GM23248 (cell line): ENCODE measurements at places on chromosomes 1 and 21.

DNA sequence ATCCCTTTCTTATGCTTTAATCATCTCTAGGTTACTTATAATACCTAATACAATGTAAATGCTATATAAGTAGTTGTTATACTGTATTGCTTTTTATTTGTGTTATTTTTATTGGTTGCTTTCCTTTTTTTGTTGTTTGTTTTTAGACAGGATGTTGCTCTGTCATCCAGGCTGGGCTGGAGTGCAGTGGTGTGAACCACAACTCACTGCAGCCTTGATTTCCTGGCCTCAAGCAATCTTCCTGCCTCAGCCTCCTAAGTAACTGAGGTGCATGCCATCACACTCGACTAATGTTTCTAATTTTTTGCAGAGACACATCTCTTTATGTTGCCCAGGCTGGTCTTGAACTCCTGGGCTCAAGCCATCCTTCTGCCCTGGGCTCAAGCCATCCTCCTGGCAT is 26.9 kb downstream of the KRTAP19-8 start:
- no peak for DNase-seq

DNA sequence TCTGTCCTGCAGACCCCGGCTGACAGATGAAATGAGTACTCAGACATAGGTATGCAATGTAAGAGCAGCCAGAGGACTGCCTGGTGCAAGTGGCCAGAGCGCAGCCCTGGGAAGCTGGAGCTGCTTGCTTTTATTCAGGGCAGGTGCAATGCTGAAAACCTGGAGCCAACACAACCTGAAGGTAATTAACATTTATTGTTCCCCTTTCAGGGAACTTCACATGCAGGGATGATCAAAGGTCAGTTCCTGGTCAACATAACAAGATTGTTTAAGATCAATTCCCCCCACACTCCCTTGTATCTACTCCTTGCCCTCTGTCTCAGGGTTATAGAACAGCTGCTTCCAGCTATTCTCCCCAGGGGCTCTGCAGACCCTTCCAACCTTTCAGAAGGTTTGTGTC is 48.7 kb upstream of the PRELP start:
- no peak for DNase-seq

- peak; percentile 97 for DNase-seq
Observed at GRCh38 chr1:17765444-17766411, 10.6 kb downstream of the ACTL8 start.

DNA sequence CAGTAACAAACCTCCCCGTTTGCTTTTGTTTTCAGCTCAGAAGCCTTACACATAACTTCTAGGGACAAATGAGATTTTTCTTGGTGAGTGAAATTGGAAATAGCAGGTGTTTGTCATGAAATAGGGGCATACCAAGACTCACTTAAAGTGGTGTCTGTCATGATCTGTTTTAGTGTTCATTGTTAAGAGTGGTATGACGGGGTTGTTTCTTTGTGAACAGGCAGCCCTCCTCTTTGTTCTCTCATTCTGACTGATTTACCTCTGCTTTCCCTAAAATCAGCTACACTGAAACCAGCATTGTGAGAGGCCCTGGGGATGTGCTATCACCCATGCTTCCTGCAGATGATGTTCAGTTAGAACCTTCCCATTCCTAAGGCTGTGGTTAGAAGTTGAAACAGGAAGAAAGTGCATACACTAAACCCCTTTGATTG is 2.5 kb upstream of the ERO1B start:
- DNase-seq: no peak

GRCh38 chr1:223328566-223328965 is 35.4 kb downstream of the SUSD4 start:
- peak; percentile 25 for DNase-seq

DNA sequence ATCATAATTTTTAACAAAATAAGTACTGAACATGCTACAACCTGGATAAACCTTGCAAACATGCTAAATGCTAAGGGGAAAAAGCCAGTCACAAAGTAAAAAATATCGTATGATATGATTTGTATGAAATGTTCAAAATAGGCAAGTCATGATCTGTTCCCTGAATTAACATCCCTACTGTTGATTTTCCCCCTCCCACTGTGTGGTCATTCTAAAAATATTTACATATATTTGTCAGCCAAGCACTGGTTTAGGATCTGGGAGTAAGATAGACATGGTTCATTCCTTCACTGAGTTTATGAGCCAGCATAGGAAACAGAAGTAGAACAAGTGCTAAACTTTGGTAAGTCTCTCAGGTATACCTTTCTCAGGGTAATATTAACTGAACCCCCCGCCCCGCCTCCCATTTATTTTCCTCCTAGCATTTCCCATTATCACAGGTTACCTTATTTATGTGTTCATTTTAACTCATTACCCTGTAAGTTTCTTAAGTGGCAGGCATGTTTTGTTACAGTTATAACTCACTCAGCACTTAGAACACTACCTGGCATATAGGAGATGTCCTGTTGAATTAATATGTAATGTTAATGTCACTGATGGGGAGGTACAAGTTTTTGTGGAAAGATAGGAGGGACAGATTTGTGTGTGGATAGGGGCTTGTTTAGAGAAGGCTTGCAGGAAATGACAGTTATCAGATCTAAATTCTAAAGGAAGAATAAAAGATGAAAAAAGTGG is 12.3 kb downstream of the UQCRH start:
- peak; percentile 61 for DNase-seq
